Fibroblast of the aortic adventitia (primary cell): ENCODE measurements at places on chromosomes 7 and 10. TPM values are rescaled to one million over a fixed set of nuclear protein-coding genes. Genes with fewer than 3 reads are reported as not detected.
A peak's percentile ranks its signal among the peaks of the same experiment; 100 is the strongest.

GRCh38 chr7:2927592-2927991 is 83.5 kb upstream of the GNA12 start:
- no peak for DNase-seq

- DNase-seq = no peak
Measured at GRCh38 chr10:61001731-61002122, 57.7 kb upstream of the RHOBTB1 start.

DNA sequence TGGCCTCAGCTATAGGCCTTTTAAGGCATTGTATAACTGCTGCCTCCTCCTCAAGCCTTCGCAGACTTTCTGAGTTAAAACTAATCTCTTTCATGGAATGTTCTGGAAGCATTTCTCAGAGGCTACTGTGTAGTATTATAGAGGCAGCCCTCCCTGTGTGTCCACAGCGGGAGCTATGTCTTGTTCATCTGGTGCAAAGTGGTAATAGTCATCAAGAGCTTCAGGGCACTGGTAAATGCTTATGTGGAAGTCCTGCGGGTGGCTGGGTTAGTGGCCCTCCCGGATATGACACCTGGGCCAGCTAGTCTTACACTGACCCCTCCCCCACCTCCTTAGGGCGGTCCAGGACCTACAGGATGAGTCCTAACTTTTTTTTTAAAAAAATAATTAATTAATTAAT is 2.2 kb upstream of the ABHD11 start:
- DNase-seq = no peak

TMEM213 gene
- total RNA-seq = 0.33 TPM in 1 of 2 replicates, not detected in the other

DNA sequence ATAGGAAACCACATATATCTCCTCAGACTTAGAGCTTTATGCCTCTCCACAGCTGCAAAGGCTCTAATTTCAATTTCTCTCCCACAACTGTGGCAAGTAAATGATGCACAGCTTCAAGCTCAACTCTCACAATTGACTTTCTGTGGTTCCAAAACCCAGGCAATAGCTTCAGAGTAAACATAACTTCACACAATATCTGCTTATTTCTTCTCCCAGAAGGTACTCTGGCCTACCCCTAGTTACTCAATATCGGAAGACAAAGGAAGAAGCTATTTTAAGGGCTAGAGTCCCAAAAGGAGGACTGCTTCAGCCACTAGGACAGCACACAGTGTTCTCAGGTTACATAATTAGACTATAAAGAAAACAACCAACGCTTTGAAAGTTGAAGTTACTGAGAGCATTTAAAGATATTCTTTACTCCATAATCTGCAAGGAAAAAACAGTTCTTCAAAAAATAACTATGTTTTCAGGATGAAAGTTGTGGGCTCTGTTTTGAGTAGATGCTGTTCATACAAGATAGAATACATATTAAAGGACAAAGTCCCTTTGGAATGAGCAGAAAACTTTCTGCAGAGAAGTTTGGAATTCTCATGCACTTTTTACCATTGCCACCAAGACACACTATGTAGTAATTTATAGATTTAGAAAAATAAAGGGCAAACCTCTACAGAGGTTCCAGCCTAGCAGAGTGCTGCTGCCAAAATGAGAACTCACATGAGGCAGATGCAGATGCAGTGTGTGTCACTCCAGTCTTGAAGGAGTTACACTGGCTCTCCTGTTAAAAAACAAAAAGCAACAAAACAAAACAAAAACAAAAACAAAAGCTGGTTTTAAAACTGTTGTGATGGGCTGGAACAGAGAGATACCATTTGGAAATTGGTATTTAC is 81.8 kb downstream of the NT5C2 start:
- DNase-seq = peak; percentile 41

DNA sequence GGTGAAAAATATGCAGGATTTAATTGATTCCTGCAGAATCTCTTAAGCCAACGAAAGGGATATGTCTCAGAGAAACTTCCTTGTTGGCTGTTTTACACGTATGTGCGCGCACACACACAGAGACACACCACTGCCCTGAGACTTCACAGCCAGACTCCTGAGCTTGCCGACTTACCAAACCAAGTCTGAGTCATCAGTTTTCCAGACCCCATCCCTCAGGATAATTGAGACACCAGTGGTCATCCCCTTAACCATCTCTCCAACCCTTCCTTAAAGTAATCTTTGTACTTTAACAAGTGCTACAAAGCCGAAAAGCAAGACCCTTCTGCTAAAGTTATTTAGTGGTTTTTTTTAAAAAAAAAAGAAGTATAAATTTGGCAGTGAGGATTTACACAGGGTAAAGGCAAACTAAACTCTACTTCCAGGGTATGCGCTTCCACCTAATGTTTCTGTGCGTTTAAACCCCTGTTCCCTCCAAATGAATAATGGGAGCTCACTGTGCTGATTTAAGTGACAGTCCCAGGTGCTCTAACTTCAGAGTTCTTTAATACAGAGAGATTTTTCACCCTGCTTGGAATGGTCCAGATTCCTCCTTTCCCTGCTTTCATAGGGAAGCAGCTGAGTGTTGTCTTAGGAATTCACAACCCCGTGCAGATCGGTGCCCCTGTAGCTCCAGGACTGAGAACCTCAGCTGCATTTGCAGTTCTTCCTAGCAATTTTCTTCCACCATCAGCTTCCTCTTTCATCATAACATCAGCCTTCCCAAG is 198.5 kb downstream of the INHBA start:
- DNase-seq = no peak

HDAC9 gene
- 40.6 and 55.0 TPM in 2 replicates for total RNA-seq
